Hepatic stellate cell (primary cell): ENCODE measurements at places on chromosomes 2 and 18.

DNA sequence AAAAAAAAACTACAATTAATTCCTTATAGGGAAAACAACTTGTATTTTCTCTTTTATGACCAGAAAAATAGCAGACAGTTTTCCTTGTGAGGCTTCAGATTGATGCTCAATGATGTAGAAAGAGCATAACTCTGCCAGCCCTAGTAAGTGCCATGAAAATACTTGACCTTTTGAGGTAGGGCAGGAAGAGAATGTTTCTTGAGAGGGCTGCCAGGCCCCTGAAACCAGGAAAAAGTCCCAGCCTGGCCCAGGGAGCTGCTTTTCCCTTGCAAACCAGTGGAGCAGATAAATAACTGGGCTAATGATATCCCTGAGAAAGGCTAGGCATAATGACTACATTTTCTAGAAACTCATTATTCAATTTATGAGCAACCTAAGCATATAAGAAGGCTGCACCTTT, 126.8 kb downstream of the SLC8A1 start:
- DNase-seq: no peak

- DNase-seq: no peak
These were observed 111.2 kb downstream of the TPGS2 start for GRCh38 chr18:36717422-36718110.

- DNase-seq: no peak
These were observed 31.3 kb downstream of the NPHP1 start for GRCh38 chr2:110173523-110173922.

DNA sequence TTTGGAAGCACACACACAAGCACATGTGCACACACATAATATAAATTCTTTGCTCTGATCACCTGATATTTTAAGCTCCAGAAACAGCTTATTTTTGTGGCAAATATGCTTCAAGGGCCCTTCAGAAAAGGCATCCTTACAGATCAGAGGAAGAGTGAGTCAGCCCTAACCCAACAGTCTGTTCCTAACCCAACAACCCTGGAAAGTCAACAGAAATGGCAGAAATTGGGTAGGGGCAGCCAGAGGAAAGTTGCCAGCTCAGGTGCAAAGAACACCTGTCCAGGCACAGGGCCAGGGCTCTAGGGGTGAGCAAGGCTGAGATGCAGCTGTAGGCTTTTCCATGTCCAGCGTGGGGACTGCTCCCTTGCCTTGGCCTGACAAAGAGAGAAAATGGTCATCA, 6.4 kb upstream of the NCKAP5 start:
- no peak for DNase-seq

GRCh38 chr2:225616848-225617247, 217.3 kb downstream of the NYAP2 start:
- DNase-seq: no peak

DNA sequence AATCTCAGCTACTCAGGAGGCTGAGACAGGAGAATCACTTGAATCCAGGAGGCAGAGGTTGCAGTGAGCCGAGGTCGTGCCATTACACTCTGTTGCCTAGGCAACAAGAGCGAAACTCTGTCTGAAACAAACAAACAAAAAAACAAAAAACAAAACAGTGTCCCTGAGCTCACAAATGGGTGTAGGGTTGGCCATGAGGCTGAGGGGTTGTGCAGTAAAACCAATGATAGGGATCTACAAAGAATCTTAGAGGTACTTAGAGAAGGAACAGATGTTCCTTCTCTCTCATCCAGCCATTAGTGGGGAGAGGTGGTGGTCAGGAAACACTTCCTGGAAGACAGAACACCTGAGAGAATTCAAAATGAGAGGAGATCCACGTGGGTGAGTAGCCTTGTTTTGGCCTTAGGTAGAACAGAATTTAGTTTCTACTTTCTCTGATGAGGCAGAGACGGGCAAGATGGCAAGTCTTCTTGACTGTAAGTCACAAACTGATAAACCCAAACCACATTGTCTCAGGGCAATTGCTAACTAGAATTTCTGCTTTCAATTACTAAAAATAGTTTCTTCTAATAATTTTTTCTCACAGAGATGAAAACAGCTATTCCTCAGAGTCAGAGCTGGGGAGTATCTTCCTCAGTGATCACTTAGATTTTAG, 61.5 kb upstream of the PPM1B start:
- no peak for DNase-seq

- peak; percentile 46 for DNase-seq
These were observed 25.2 kb upstream of the CYTIP start for GRCh38 chr2:157468931-157469708.

- no peak for DNase-seq
These were observed 1.0 kb downstream of the DARS1 start for GRCh38 chr2:135984199-135985017.

DNA sequence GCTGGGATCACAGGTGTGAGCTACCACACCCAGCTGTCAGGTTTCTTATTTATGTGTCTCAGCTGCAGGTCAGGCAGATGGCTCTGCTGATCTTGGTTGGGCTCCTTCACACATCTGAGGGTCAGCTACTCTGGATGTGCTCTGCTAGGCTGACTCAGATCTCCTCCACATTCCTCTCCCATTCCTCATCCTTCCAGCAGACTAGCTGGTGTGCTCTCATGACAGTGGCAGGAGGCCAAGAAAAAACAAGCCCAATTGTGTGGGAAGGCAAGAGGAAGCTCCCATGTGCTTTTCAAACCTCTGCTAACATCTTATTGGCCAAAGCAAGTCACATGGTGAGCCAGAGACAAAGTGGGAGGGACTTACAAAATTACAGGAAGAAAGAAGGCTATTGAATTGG, 11.7 kb upstream of the MSH6 start:
- peak; percentile 64 for DNase-seq

DNA sequence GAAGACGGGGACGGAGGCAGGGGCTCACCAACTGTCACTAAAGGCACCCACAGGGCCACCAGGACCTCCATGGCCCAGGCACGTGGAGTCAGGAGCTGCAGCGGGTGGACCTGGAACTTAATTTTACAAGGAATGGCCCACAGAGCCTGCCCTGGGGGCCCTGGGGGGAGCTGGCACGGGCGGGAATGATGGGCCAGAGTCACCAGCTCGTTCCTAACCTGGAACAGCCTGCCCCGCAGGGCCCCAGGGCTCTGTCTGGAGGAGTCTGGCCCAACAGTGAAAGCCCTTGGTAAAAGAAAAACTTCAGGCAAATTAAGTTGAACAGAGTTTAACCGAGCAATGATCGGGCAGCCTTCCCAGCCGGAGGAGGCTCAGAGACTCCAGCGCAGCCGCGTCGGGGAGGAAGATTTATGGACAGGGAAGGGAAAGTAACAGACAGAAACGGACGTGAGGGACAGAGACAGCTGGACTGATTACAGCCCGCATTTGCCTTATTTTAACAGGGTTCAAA, 118.4 kb upstream of the TMEM18 start:
- no peak for DNase-seq

GRCh38 chr2:122156176-122156890, 400.9 kb downstream of the TSN start:
- no peak for DNase-seq

DNA sequence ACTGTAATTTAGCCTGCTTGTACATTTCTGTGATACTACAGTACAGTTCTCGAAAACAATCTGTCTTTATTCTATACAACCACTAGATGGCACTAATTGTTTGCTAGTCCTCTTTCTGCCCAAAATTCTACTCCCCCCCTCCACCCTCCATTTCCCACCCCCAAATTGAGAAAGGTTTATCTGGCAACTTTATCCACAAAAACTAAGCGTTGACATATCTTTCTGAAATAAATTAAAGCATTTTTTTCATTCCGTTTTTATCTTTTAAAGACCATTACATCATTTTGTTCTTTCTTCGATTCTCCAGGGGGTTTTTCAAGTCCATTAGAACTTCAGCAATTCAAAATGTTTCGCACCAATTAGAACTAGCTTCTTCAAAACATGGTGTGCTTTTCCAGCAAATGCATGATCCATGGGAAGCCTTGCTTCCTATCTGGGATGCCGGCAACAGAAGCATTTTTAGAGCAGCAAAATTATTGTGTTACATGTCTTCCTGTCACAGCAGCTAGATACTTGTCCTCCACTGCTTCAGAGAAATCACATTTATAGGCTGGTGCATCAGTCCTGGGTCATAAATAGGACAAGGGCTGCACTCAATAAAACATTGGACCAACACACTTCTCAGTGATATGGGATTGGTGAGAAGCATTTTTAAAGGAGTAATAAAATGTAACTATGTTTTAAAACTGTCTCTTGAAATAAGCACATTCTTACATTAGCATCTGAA, 241.3 kb downstream of the PAX3 start:
- peak; percentile 11 for DNase-seq

GRCh38 chr2:150542692-150543091, 55.2 kb upstream of the RND3 start:
- no peak for DNase-seq

- DNase-seq: peak; percentile 28
These were observed 174.9 kb downstream of the RAB3GAP1 start for GRCh38 chr2:135226961-135227360.

DNA sequence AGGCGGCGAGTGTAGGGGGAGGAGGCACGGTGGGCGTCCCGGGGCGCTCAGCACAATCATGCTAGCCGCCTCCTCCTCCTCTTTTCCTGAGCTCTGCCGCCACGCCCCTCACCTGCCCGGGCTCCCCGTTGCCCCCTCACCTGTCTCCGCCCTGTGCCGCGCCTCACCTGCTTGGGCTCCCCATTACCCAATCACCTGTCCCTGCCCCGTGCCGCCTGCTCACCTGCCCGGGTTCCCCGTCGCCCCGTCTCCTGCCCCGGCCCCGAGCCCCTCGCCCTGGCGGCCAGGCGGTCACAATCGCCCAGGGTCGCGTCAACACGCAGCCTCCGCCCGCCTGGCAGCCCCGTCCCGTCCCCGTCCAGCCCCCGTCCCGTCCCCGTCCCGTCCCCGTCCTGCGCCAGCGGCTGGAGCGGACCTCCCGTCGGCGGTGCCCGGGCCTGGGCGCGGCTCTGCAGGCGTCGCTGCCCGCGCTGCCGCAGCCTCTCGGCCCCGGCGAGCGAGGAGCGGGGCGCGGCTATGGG, at the start of gene DCDC2C:
TSS of gene DCDC2C (plus strand) at position 340 of the 521 bp plus-strand sequence. CDS start at position 517, 177 bp downstream.
- DNase-seq: no peak

DNA sequence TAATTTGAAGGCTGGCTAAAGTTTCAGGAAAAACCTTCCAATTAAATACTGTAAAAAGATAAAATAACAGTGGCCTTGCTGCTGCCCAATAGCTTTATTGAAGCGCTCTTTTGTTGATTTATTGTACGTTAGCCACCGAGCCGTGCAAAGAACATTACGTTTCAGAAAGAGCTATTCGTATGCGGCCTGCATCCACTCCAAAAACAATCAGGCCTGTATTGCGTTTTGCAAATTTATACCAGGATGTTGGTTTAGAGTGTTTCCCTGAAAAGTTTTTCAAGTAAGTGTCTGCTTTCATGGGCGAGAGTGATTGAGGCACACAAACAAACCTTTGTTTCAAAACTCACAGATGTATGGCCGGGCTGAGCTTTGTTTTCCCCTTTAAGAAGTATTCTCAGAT, 257.2 kb upstream of the SALL3 start:
- no peak for DNase-seq

DNA sequence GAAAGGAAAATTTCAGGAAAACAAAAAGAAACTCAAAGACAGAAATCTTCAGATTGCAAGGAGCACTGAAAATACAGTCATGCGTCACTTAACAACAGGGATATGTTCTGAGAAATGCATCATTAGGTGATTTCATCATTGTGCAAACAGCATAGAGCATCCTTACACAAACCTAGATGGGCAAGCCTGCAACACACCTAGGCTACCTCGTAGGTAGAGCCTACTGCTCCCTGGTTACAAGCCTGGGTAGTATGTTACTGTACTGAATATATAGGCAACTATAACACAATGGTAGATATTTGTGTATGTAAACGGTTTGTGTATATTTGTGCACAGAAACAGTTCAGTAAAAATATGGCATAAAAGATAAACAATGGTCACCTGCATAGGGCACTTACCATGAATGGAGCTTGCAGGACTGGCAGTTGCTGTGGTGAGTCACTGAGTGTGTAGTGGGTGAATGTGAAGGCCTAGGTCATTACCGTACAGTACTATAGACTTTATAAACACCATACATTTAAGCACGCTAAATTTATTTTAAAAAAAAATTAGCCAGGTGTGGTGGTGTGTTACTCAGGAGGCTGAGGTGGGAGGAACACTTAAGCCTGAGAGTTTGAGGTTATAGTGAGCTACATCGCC, 33.4 kb downstream of the SFXN5 start:
- DNase-seq: no peak

- DNase-seq: no peak
These were observed 96.0 kb downstream of the ACOXL start for GRCh38 chr2:110828330-110828729.

GRCh38 chr2:134268265-134268664, 14.4 kb downstream of the MGAT5 start:
- DNase-seq: no peak

DNA sequence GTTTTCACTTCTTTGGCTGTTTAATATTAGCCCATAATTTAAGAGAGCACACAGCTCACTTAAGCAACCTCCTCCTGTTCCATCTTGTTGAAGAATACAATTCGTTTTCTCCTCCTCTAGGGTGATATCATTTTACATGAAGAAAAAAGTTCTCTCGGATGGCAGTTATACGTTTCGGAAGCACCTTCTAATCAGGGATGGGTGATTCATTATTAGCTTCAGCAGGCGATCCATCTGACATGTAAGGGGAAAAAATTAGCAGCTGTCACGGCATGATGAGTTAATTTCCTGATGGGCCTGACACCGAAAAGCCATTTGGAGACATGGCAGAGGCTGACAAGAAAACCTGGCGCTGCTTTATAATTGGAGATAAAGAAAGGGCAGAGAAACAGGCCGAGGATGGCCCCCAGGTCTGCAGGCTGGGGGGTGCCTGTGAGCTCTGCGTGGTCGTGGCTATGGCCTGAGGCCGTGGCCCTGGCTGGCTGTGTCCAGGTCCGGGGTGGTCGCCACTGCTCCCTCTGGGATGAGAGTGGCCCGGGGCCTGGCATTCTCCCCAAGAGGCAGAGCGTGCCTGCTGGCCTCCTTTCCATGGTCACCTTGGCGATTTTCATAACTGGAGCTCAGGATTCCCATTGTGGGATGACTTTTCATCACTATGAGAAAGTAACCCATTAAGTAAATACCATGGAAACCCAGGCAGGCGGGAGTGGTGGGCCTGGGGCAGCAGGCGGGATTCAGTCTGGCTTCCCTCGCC, 140.1 kb downstream of the PTGR3 start:
- DNase-seq: no peak

DNA sequence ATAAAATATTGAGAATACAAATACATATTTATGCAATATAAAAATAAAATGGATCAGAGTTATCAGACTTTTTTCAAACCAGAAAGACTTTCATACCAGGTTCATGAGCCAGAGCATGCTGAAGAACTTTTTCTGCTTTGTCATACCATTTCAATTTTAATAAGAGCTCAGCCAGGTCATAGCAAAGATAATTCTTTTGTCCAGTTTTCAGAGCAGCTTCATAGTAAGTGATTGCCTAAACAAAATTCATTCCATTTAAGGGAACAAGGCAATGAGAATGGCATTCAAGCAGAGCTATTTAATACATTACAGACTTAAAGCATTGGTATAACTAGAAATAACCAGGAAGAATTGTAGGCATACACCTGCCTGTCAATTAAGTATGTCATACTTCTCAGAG, 42.3 kb downstream of the TTC21B start:
- DNase-seq: peak; percentile 10

DNA sequence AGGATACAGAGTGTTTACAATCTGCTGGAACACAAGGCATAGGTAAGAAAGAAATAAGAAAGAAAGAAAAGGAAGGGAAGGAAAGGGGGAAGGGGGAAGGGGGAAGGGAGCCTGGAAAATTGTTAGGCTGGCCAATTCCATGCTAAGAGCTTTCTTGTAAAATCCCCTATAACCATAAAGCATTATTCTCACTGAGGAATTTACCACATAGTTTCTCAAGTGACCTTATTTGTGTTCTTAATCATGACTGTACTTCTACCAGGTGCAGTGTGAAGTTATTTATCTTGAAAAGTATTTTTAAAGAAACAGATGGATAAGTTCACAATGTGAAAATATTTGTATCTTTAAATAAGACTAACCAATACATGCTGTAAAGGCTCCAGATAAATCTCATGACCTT, 39.2 kb upstream of the KIDINS220 start:
- no peak for DNase-seq
